ENCODE measurements at places on chromosomes 16 and 17. TPM values are rescaled to one million over a fixed set of nuclear protein-coding genes. Genes with fewer than 3 reads are reported as not detected.

The KRTAP16-1 gene
- total RNA-seq: not detected

The STUB1 gene
- 74.3 TPM for total RNA-seq

The CDH11 gene
- total RNA-seq: not detected

The B4GALNT2 gene
- total RNA-seq: not detected

The AOC3 gene
- total RNA-seq: 0.74 TPM

The COG4 gene
- total RNA-seq: 75.3 TPM

The CYGB gene
- total RNA-seq: not detected

The NOXO1 gene
- total RNA-seq: 1.8 TPM

The KRTAP9-4 gene
- total RNA-seq: not detected

The KDM6B gene
- total RNA-seq: 50.9 TPM

GRCh38 chr17:4815043-4815675 is 8.2 kb downstream of the PLD2 start:
- H3K4me1 ChIP-seq: no peaks in the 10 kb centered on the region
- no peak overlapping the region for H3K27ac ChIP-seq
- peaks cover 7% of the 10 kb centered on the region for H3K36me3 ChIP-seq
- H3K27me3 ChIP-seq: no peaks in the 10 kb centered on the region
- H3K4me3 ChIP-seq: no peak overlapping the region

GRCh38 chr16:70341600-70341999 is 5.1 kb upstream of the DDX19A start:
- no peak overlapping the region for H3K4me3 ChIP-seq
- H3K27me3 ChIP-seq: no peaks in the 10 kb centered on the region
- no peak overlapping the region for H3K27ac ChIP-seq
- peaks cover 11% of the 10 kb centered on the region for H3K4me1 ChIP-seq
- peaks cover 4% of the 10 kb centered on the region for H3K36me3 ChIP-seq
- no peak for DNase-seq

GRCh38 chr17:59333836-59334235 is 2.4 kb downstream of the YPEL2 start:
- peak overlapping the region; percentile 95 for H3K4me3 ChIP-seq
- no peak for DNase-seq
- peaks cover 9% of the 10 kb centered on the region for H3K36me3 ChIP-seq
- no peak overlapping the region for H3K27ac ChIP-seq
- peaks cover 41% of the 10 kb centered on the region for H3K4me1 ChIP-seq

DNA sequence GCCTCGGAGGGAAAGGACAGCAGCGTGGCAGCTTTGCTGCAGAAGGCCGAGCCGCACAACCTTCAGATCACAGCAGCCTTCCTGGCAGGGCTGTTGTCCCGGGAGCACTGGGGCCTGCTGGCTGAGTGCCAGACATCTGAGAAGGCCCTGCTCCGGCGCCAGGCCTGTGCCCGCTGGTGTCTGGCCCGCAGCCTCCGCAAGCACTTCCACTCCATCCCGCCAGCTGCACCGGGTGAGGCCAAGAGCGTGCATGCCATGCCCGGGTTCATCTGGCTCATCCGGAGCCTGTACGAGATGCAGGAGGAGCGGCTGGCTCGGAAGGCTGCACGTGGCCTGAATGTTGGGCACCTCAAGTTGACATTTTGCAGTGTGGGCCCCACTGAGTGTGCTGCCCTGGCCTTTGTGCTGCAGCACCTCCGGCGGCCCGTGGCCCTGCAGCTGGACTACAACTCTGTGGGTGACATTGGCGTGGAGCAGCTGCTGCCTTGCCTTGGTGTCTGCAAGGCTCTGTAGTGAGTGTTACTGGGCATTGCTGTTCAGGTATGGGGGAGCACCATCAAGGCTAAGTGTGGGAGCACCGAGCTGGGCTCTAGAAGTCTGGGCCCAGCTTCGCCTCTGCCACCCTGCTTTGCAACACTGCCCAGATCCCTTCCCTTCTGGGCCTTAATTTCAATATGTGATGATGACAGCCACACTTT is 18.6 kb downstream of the NOD2 start:
- DNase-seq: no peak
- H3K27me3 ChIP-seq: no peaks in the 10 kb centered on the region
- H3K36me3 ChIP-seq: peaks cover 2% of the 10 kb centered on the region
- H3K27ac ChIP-seq: peak overlapping the region; percentile 51
- no peak overlapping the region for H3K4me3 ChIP-seq

DNA sequence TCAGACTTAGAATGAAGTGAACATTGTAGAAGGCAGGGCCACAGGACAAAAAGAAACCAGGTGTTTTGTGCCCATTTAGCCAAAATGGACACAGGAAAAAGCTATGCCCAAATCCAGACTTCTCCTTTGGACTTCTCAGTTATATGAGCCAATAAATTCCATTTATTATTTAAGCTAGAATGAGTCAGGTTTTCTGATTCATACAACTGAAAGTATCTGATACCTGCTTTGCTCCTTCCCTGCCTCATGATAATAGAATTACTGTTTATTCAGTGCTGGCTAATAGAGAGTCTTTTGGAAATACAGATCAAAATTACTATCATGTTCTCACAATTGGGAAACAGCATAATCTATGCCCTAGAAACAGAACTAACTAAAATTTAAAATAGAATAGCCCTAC is 8.7 kb upstream of the CPD start:
- no peaks in the 10 kb centered on the region for H3K27me3 ChIP-seq
- no peak overlapping the region for H3K4me3 ChIP-seq
- H3K27ac ChIP-seq: no peak overlapping the region
- H3K36me3 ChIP-seq: no peaks in the 10 kb centered on the region

- H3K27ac ChIP-seq: no peak overlapping the region
- H3K36me3 ChIP-seq: no peaks in the 10 kb centered on the region
- H3K27me3 ChIP-seq: peaks cover 7% of the 10 kb centered on the region
- no peak overlapping the region for H3K4me3 ChIP-seq
Measured at GRCh38 chr17:27741971-27742575, 58.3 kb downstream of the NOS2 start.

DNA sequence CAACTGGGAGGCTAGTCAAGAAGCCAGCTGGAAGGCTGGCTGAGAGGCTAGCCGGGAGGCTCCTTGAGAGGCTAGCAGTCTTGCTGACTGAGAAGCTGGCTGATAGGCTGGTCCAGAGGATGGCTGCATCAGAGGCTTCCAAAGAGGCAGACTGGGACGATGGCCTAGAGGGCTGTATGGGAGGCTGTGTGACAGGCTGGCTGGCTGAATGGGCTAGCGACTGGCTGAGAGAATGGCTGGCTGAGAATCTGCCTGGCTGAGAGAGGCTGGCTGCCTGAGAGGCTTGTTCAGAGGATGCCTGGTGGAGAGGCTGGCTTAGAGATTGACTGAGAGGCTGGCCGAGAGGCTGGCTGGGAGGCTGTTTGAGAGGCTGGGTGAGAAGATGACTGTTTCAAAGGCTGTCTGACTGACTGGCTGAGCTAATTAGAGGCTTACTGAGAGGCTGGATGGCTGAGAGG is 34.8 kb upstream of the ACSM2B start:
- no peak for DNase-seq
- H3K27me3 ChIP-seq: peaks cover 26% of the 10 kb centered on the region
- H3K4me3 ChIP-seq: no peak overlapping the region
- H3K4me1 ChIP-seq: no peaks in the 10 kb centered on the region

GRCh38 chr17:54153423-54153822 is 330.7 kb downstream of the KIF2B start:
- H3K27ac ChIP-seq: no peak overlapping the region
- H3K27me3 ChIP-seq: no peaks in the 10 kb centered on the region
- no peak for DNase-seq
- no peaks in the 10 kb centered on the region for H3K36me3 ChIP-seq
- no peaks in the 10 kb centered on the region for H3K4me1 ChIP-seq

GRCh38 chr17:81500047-81500446 is 12.6 kb downstream of the ACTG1 start:
- peaks cover 3% of the 10 kb centered on the region for H3K4me1 ChIP-seq
- no peak overlapping the region for H3K4me3 ChIP-seq
- no peaks in the 10 kb centered on the region for H3K36me3 ChIP-seq
- no peak overlapping the region for H3K27ac ChIP-seq

DNA sequence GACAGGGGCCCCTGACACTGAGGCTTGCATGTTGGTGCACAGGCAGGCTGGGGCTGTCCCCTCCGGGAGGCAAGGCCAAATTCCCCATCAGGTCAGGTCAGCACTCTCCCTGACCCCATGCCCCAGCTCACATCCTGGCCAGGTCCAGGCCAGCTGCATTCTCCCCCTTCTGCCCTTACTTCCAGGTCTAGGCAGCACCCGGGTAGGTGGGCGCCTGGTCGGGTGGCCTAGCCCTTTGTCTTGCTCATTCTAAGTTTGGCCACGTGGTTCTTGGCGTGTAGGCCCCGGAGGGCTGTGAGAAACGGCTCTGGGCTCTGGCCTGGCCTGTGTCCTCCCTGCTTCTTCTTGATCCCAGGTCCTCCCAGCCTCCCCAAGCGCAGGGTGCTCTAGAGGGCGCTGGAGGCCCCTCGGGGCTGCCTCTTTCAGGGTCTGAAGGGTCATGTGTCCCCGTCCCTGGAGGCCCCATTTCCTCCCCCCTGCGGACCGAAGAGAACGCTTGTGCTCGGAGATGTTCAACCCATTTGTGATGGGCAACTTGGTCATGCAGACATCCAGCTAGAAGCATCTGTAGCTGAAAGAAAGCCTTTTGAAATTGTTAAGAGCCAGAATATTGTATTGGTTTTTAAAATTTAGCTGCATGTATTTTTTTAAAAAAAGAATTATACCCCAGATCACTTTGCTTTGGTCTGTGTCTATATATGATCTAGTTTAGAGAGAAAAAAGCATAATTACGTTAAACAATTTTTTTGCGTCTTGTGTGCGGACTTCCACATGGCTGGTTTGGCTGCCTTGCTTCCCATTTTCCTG is 6.7 kb downstream of the BAHCC1 start:
- no peak for DNase-seq
- H3K36me3 ChIP-seq: peaks cover 2% of the 10 kb centered on the region
- peaks cover 79% of the 10 kb centered on the region for H3K27me3 ChIP-seq
- H3K4me3 ChIP-seq: no peak overlapping the region

DNA sequence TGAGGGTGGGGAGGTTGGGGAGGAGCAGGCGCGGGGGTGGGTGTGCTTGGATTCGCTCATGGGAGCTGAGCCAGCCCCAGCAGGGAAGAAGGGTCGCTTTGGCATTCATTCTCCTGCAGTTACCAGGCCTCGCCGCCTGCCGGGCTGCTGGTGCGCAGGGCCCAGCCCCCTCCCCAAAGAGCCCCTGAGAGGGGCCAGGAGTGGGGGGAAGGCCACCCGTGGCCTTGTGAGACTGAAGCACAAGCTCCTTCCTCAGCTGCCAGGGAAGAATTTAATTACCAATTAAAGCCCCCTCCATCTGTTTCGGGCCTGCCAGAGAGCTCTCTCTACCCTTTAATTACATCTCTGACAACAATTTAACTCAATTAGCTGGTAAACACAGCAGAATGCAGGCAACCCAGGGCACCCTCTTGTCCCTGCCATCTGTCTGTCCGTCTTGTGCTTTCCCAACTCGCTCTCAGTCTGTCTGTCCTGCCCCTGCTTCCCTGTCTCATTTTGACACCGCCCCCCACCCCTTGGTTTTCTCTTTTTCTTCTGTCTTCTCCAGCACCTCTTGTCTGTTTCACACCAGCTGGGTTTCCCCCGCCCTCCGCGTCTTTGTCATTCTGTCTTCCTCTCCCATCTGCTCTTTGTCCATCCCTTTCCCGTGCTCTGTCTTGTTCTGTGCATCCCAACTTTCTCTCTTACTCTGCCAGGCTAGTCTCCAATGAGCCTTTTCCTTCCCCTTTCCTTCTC is 32.7 kb downstream of the CDK5RAP3 start:
- H3K27ac ChIP-seq: peak overlapping the region; percentile 43
- no peak overlapping the region for H3K4me3 ChIP-seq
- DNase-seq: no peak
- H3K4me1 ChIP-seq: peaks cover 14% of the 10 kb centered on the region
- peaks cover 45% of the 10 kb centered on the region for H3K27me3 ChIP-seq
- no peaks in the 10 kb centered on the region for H3K36me3 ChIP-seq

GRCh38 chr16:12489357-12489990 is 314.2 kb downstream of the CPPED1 start:
- H3K4me1 ChIP-seq: peaks cover 9% of the 10 kb centered on the region
- no peaks in the 10 kb centered on the region for H3K36me3 ChIP-seq
- H3K27ac ChIP-seq: no peak overlapping the region
- no peak for DNase-seq
- H3K27me3 ChIP-seq: no peaks in the 10 kb centered on the region
- H3K4me3 ChIP-seq: no peak overlapping the region

- no peak for DNase-seq
- no peak overlapping the region for H3K4me3 ChIP-seq
- peaks cover 9% of the 10 kb centered on the region for H3K4me1 ChIP-seq
Measured at GRCh38 chr17:46910179-46910927, 12.6 kb upstream of the GOSR2 start.

DNA sequence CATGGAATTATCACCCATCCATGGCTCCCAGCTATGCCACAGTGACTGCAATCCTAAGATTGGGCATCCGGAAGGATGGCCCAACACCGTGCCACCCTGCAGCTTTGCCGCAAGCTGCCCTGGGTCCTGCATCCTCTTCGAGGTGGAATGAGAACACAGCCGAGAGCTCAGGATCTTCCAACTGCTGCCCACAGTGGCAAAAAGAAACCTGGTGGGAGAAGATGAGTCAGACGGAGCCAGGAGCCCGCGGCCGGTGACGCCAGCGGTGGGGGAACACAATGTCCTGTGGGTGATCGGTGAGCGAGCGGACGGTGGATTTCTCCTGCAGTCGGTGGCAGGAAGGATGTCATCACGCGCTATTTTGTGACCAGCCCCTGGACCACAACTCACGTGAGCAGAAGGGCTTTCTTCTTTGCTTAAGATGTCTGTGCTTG is 20.1 kb downstream of the CD7 start:
- H3K27me3 ChIP-seq: no peaks in the 10 kb centered on the region
- peaks cover 2% of the 10 kb centered on the region for H3K36me3 ChIP-seq
- peak overlapping the region; percentile 89 for H3K4me3 ChIP-seq
- peaks cover 63% of the 10 kb centered on the region for H3K4me1 ChIP-seq
- H3K27ac ChIP-seq: peak overlapping the region; percentile 100
- peak; percentile 85 for DNase-seq

GRCh38 chr16:84463221-84463620 is 41.2 kb downstream of the MEAK7 start:
- no peak for DNase-seq
- H3K4me1 ChIP-seq: peaks cover 6% of the 10 kb centered on the region
- H3K27ac ChIP-seq: no peak overlapping the region
- H3K36me3 ChIP-seq: peaks cover 63% of the 10 kb centered on the region

- H3K27me3 ChIP-seq: no peaks in the 10 kb centered on the region
- H3K4me1 ChIP-seq: no peaks in the 10 kb centered on the region
- H3K4me3 ChIP-seq: no peak overlapping the region
- H3K36me3 ChIP-seq: no peaks in the 10 kb centered on the region
- no peak for DNase-seq
Measured at GRCh38 chr17:39352511-39352910, 48.9 kb downstream of the FBXL20 start.

- no peaks in the 10 kb centered on the region for H3K36me3 ChIP-seq
- no peak overlapping the region for H3K27ac ChIP-seq
- no peak overlapping the region for H3K4me3 ChIP-seq
- DNase-seq: no peak
Measured at GRCh38 chr17:17032131-17032692, 10.0 kb upstream of the MPRIP start.

- DNase-seq: no peak
- peaks cover 2% of the 10 kb centered on the region for H3K27me3 ChIP-seq
- no peak overlapping the region for H3K27ac ChIP-seq
- H3K4me3 ChIP-seq: no peak overlapping the region
Measured at GRCh38 chr16:72645538-72645937, 402.4 kb downstream of the ZFHX3 start.

- no peak for DNase-seq
- no peak overlapping the region for H3K4me3 ChIP-seq
- no peaks in the 10 kb centered on the region for H3K36me3 ChIP-seq
- no peak overlapping the region for H3K27ac ChIP-seq
- H3K4me1 ChIP-seq: no peaks in the 10 kb centered on the region
Measured at GRCh38 chr16:19284207-19284606, 1.3 kb upstream of the CLEC19A start.

GRCh38 chr17:64084086-64084939 is 45.6 kb downstream of the ERN1 start:
- H3K36me3 ChIP-seq: peaks cover 3% of the 10 kb centered on the region
- H3K27ac ChIP-seq: no peak overlapping the region
- no peaks in the 10 kb centered on the region for H3K27me3 ChIP-seq
- no peak for DNase-seq
